Activated T-helper 2 cell treated with anti-CD3 and anti-CD28 coated beads, Interferon-gamma antibody, Interleukin-2, Interleukin-4, amounts not matched to agents 10 μg/mL and 5 μg/mL and 100 μg/mL, durations not matched to agents 14 hours and 24 hours and 36 hours (primary cell): ENCODE measurements at places on chromosomes 5 and 9. TPM values are rescaled to one million over a fixed set of nuclear protein-coding genes. Genes with fewer than 3 reads are reported as not detected.

The OR13C3 gene
- not detected in 2 replicates for total RNA-seq

The SPINK7 gene
- not detected in 2 replicates for total RNA-seq

The CCNJL gene
- not detected in 2 replicates for total RNA-seq

The ADRB2 gene
- total RNA-seq: 0.21 and 0.30 TPM in 2 replicates

The NUTM2F gene
- not detected in 2 replicates for total RNA-seq

The COMMD10 gene
- 23.6 and 26.1 TPM in 2 replicates for total RNA-seq

GRCh38 chr5:56421246-56422075 is 188.3 kb upstream of the ANKRD55 start:
- no peak for DNase-seq

DNA sequence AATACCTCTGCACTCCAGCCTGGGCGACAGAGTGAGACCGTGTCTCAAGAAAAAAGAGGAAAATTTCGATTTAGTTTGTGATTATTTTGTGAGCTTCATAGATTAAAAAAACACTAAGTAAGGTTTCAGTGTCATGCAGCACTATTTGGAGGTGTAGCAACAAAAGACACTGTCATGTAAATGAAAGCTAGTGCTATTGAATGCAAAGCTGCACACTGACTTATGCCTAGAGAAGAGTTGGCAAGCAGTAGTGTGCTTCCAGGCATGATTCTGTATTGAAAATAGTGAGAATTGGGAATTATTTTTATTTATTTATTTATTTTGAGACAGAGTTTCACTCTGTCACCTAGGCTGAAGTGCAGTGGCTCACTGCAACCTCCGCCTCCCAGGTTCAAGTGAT is 34.5 kb downstream of the DDX46 start:
- DNase-seq: no peak

GRCh38 chr5:153792305-153792704 is 246.4 kb downstream of the FAM114A2 start:
- no peak for DNase-seq

- DNase-seq: no peak
Observed at GRCh38 chr5:5632678-5633077, 210.2 kb downstream of the ICE1 start.

DNA sequence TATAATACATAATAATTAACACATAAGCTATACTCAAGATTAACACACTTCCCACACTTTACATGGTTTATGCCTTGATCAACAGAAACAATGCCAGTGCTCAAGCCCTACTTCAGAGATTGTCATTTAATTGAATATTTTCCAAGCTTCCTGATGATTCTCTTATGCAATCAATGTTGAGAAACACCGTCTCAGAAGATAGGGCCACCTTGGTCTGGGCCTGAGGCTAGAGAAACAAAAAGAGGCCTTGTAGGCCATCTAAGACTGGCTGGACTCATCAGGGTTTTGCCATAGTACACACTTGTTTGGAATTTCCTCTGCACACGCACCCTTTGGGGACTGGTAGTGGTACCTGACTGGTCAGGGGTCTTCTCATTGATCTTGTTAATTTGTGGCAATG is 16.3 kb downstream of the C9orf152 start:
- no peak for DNase-seq

DNA sequence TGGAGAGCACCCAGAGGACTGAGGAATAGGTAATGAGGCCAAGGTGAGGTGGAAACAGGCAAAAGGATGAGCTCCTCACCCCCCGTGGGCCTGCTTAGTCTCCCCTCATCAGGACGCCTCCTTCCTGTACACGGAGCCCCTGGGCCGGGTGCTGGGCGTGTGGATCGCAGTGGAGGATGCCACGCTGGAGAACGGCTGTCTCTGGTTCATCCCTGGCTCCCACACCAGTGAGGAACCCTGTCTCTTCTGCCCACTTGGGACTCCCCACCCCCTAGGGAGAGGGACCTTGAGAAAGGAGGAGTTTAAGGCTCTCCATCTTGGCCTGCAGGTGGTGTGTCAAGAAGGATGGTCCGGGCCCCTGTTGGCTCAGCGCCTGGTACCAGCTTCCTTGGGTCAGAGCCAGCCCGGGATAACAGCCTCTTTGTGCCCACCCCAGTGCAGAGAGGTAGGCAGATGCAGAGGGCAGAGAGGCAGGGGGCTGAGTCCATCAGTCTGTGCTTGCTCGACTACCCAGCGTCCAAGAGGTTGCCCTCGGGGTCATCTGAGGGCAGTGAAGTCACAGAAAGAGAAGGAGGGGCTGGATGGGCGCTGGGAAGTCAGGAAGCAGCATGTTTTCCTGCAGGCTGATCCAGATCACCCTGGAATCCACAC is 7.0 kb downstream of the DOLK start:
- DNase-seq: no peak

DNA sequence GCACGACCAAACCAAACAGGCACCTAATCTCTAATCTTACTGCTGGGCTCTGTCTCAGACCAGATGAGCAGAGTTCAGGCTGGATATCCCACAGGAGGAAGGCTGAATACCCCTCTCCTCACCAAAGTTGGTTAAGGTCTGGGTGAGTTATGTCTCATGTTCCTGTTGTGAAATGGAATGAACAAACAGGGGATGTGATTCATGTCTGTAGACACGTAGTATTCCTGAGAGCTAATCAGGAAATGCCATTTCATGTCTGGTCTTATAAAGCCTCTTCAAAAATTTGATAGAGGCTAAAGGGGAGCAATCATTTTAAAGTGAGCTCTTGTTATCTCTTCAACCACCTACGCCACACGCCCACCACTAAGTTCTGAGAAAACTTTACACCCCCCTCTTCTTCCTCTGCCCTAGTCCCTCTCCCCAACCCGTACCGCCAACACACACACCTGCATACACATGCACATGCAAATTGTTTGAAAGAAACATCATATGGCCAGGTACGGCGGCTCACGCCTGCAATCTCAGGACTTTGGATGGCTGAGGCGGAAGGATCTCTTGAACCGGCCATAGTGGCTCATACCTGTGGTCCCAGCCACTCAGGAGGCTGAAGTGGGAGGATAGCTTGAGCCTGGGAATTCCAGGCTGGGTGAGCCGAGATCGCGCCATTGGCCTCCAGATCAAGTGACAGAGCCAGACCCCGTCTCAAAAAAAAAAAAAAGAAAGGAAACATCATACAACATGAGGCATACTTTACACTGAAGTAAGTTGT is 69.8 kb upstream of the RAI14 start:
- DNase-seq: no peak

DNA sequence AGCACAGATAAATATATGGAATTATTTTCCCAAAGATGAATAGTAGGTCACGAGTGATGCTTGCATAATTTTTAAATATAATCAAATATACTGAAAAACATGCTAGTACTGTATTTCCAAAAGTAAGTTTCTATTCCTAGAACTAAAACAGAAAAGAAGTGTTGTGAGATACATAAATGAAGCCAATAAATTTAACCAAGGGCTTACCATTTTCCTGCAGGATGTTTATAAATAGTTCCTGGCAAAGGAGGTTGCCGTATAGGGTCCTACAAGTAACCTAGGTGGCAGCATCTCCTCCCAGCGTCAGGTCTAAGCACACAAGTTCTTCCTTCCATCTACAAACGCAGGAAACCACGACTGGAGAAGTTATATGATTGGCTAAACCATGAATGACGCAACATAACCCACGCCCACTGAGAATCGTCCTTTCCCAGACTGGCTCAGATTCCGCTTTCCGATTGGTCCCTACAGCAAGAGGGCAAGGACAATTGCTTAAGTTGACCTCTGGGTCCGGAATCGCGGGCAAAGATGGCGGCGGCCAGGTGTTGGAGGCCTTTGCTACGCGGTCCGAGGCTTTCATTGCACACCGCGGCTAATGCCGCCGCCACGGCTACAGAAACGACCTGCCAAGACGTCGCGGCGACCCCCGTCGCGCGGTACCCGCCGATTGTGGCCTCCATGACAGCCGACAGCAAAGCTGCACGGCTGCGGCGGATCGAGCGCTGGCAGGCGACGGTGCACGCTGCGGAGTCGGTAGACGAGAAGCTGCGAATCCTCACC is at the start of gene MRPS30:
Gene MRPS30 (plus strand): TSS at position 513 of the 780 bp plus-strand sequence. CDS start 16 bp downstream, at position 529.
- peak; percentile 91 for DNase-seq

- no peak for DNase-seq
Observed at GRCh38 chr9:101458963-101459631, 23.5 kb upstream of the ALDOB start.

DNA sequence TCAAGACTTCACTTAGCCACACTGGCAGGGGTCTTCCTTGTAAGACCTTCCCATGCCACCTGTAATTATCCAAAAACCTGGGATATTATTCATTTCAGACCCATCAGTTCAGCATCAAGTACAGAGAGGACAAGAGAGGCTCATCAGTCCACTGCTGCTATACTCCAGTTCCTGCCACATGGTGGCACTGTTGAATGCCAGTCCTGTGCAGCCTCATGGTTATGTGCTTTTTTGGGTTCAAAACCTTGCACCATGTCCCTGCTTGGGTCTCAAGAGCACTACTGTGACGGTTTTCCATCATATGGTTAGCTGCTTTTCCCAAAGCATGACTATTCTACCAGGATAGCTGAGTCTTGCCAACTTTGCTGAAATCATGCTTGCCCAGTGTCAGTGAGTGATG is 8.5 kb downstream of the PTGS1 start:
- DNase-seq: no peak

- DNase-seq: no peak
Observed at GRCh38 chr9:125887172-125887571, 140.0 kb downstream of the PBX3 start.

- DNase-seq: no peak
Observed at GRCh38 chr9:94082956-94083355, 1.3 kb upstream of the PTPDC1 start.

DNA sequence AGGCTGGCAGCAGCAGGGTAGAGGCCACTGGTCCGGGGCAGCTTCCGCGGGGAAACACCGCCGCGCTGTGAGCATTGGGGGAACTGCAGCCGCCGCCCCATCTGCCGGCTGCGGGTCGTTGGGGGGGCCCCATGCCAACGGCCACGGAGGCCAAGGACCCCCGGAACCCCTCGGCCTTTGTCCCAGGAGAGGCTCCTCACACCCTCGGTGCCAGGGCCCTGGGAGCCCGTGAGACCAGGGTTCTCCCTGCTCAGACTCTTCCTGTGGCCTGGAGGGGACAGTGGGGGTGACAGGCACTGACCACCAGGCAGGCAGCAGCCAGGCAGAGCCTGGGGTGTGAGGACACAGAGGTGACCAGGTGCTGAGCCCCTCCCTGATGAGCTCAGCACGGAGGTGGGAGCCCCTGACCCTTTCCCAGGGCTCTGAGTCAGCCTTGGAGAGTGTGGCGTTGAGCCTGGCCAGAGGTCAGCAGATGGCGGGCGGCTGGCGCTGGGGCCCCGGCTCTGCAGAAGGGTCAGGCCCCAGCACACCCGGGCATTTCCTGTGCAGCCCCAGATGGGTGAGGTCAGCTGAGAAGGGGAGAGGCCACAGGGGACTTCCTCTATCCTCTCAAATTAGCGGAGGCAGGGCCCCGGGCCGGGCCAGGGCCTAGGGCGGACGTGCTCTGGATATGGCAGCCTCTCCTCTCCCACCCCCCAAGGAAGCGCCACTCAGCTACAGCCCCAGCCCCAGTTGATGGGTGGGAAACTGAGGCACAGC is 17.9 kb upstream of the EGFL7 start:
- DNase-seq: peak; percentile 64

GRCh38 chr5:159833846-159834245 is 82.4 kb upstream of the ADRA1B start:
- DNase-seq: no peak

- DNase-seq: no peak
Observed at GRCh38 chr5:119626086-119626485, 3.3 kb upstream of the FAM170A start.

DNA sequence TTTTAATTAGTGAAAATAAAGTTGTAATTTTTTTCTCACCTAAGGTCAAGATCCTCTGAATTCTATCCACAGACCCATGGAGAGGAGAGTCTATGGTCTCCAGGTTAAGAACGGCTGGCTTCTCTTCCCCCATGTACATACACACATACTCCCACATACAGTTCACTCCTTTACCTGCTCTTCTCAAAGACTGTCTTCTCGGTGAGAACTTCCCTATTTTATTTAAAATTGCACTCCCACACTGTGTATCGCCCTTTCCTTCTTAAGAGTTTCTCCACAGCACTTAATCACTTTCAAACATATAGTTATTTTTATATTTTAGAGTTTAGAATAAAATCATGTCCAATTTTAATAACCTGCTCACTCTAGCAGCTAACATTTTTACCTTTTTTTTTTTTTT is 3.6 kb upstream of the JADE2 start:
- no peak for DNase-seq
